H7 (cell line): ENCODE measurements at places on chromosomes 12 and 14. TPM values are rescaled to one million over a fixed set of nuclear protein-coding genes. Genes with fewer than 3 reads are reported as not detected.

The RPL10L gene
- total RNA-seq = not detected in 2 replicates

The BMAL2 gene
- total RNA-seq = 13.0 and 13.9 TPM in 2 replicates

The RNASE3 gene
- total RNA-seq = not detected in 2 replicates

The CLEC12A gene
- not detected in 2 replicates for total RNA-seq

The KRT3 gene
- total RNA-seq = not detected in 2 replicates

The KRT74 gene
- total RNA-seq = not detected in 2 replicates

The OLR1 gene
- not detected in 2 replicates for total RNA-seq

DNA sequence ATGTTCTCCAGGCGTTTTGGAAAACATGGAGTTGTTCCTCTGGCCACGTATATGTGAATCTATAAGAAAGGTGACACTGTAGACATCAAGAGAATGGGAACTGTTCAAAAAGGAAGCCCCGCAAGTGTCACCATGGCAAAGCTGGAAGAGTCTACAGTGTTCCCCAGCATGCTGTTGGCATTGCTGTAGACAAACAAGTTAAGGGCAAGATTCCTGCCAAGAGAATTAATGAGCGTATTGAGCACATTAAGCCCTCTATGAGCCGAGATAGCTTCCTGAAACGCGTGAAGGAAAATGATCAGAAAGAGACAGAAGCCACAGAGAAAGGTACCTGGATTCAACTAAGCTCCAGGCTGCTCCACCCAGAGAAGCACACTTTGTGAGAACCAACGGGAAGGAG, 92.5 kb upstream of the EIF5 start:
- no peak for DNase-seq

DNA sequence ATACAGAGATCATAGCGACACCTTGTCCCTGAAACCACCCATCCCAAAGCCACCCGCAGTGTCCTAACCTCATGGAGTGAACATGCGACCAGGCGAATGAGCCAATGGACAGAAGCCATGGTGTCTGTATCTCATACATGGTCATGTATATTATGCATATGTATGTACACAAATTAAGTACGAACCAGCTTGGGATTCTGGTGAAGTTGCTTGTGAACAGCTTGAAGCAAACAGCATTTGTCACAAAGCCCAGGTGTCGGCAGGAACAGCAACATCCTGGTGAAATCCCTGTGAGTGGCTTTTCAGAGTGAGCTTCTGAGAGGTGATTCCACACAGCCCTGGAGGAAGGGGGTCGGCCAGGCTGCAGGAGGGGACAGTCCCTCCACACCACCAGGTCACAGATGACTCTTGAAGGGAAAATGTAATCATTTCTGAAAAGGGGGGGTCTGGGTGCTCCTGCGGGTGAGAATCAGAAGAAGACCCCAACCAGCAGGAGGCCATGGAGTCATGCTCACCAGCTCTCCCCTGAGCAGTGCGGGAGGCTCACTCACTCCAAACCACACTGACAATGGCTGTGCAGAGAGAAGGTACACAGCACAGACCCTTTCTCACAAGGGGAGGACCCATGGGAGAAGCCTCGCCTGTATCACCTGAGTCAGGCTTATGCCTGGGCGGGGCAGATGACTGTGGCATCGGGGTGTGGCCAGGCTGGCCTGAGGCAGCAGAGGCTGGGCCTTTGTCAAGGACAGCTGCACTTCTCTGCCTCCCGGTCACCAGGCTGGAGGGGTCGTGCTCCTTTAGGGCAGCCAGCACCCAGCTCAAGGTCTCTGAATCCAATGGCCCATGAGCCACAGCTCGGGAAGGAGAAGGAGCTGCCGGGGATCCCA, 14.3 kb downstream of the CHGA start:
- no peak for DNase-seq

- no peak for DNase-seq
Observed at GRCh38 chr12:119870457-119870856, 6.7 kb downstream of the CIT start.

- no peak for DNase-seq
Observed at GRCh38 chr12:14868916-14869506, 16.6 kb downstream of the MGP start.

GRCh38 chr12:68175557-68176061, 16.1 kb upstream of the IFNG start:
- no peak for DNase-seq

DNA sequence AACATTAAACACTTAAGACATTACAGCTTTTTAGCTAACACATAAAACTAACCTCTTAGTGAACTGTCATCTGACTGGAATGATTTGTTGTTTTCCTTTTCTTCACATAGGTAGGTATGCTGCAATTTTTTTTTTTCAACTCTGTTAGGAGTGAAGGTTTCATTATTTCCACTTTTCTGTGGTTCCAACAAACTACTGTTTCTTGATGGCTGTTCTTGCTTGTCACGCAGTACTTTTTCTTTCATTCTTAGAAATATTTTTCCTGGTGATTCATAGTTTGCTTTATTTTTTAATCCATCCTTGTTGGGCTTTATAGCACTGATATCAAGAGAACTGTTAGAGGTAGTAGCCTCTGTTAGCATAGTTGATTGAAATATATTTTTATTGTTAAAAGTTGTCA, 6.3 kb downstream of the MIS18BP1 start:
- DNase-seq = no peak

DNA sequence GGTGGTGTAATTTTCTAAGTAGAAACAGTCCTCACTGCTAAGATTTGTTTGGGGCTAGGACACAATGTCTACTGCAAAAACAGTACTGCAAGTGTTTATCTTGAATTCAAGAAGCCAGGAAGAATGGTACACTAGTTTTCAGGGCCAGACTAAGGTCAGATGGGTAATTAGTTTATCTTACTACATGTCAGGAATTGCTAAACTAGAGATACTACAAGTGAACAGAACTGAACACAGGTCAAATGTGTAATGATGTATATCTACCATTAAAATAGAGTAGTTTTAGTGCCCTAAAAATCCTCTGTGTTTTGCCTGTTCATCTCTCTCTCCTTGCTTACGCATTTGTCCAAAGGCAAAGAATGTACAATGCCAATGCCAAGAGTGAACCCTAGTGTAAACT, 2.3 kb upstream of the RPL41 start:
- no peak for DNase-seq

DNA sequence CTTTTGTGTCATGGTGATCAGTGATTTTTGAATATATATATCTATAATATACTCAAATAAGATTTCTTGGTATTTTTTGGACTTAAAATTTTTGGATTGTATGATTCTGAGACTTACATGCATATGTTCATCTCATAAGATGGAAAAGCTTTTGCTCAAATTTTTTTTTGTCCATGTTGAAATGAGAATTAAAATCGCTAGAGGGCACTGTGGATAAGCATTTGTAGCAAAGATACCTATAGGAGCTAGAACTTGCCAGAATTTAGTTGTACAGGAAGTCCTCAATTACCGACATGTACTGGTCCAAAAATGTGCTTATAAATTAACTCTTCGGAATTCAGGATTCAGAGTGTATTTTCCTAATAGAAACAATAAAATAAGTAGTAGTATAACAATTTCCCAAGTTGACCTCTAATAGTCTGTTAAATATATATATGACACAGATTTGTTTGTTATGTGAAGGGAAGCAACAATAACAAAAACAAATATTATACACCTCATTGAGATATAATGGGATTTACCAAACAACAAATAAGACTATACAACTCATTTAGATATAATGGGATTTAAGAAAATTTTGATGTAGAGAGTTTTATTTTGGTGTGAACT, 179.6 kb downstream of the TMEM117 start:
- DNase-seq = no peak

DNA sequence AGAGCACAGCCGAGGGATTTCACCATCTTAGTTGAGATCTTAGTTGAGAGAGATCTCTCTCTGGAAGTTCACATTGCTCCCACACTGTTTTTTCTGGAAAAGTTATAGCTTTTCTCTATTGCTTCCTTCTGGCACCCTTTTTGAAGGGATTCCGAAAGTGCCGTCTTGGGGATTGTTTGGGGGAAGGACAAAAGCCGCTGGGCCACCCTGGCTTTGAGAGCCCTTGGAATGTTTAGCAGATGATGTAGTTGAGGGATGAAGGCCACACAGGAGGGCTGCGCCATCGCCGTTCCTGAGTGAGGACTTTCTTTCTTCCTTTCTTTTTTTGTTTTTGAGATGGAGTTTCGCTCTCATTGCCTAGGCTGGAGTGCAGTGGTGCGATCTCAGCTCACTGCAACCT, 17.7 kb downstream of the PLEKHG3 start:
- DNase-seq = no peak

GRCh38 chr14:106564058-106564643, 1037.8 kb downstream of the TMEM121 start:
- peak; percentile 12 for DNase-seq

DNA sequence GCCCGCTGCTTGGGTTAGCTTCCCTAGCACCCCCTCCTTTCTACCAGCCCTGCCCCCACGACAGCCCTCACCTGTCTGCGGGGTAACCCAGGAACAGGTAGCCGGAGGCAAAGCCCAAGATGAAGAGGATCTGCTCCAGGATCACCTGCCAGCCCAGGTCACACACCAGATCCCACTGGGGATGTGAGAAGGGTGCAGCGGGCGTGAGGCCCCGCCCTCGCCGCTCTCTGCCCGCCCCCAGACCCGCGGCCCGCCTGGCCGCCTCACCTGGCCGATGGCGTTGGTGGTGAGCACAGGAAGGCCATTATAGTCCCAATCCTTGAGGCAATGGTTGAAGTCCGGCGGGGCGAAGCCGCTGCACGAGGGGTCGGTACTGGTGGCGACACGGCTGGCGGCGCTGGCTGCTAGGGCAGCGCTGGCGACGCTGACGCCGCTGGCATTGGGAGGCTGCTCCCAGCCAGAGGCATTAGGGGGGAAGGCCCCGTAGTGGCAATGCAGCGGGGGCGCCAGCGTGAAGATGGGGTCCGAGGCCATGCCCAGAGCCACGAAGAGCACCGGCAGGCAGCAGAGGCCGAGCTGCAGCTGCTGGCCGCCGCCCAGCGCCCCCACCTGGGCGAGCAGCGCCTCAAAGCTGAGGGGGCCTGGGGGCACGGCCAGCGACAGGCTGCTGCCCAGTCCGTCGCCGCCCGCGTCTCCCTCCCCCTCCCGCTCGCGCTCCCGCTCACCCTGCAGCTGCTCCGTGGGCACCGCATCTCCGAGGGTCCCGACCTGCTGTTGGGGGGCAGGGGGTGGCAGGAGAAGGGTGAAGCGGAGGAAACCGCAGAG, 794 bp downstream of the SLC22A17 start:
- peak; percentile 94 for DNase-seq

DNA sequence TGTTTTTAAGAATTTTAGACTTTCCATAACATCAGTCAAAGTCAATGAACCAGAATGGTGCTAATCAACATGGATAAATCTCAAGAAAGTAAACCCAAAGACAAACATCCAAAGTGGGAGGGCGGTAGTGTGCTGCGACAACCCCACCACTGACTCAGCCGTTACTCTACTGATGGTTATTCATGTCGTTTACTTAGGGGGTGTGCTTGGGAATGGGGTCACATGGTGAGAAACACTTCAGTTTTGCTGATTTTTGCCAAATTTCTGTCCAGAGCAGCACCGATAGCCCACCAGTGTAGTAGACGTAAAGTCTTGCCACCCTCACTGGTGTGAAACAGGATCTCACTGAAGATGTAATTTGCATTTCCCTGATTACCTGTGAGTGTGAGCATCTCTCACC, 99.9 kb downstream of the ADGRD1 start:
- no peak for DNase-seq

GRCh38 chr14:106844608-106845285, 1318.4 kb downstream of the TMEM121 start:
- DNase-seq = peak; percentile 24

DNA sequence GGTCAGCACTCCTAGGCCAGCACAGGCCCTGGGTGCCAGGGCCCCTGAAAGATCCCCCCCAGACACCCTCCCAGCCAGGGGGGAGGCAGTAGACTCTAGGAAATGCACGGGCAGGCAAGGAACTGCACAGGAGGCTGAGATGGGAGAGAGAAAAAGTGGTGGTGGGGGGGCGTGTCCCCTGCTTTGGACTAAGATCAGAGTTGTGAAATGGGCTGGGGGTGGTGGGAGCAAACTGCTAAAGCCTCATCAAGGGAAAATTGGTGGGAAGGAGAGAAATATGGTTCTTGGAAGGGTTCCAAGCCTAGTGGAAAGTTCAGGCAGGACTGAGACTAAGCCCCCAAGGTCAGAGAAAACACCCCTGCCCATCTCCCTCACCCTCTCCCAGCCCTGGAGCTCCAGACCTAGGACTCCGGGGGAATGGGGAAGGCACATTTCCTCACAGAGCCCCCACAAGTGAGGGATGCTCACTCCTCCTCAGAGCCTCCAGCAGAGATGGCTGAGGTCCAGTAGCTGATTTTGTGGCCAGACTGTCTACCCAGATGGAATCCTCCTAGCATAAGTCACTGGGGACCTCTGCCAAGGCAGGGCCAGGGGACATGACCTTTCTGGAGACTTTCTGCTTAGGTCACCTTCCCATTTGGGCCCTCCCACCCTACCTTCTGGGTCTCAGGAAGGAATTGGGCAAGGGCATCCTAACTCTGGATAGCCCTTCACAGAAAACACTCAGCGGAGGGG, 29.8 kb downstream of the FIGNL2 start:
- DNase-seq = peak; percentile 36

- DNase-seq = no peak
Observed at GRCh38 chr14:38107216-38107631, 100.5 kb upstream of the SSTR1 start.

DNA sequence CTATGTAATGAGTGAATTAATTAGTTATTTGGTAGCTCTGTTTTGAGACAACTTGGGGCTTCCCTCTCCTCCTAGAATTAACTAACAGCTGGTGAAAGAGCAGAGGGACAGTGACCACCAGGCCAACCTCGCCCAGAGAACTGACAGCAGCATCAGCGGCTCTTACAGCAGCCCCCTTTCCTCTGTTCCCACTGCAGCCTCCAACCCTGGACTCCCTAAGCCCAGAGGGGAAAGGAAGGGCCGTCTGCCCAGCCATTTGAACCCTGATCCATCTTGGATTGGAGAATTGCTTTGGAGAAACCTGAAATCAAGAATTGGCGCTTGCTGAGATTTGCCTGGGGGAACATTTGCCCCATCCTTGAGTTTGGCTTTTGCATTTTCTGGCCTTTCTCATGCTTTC, 45.5 kb downstream of the B4GALNT3 start:
- peak; percentile 7 for DNase-seq

GRCh38 chr12:109995686-109996482, at the start of gene GIT2:
Gene GIT2, minus strand, starts transcription at chr12:109996368. Its CDS starts 144 bp downstream, at chr12:109996224.
- DNase-seq = peak; percentile 94

- DNase-seq = no peak
Observed at GRCh38 chr14:105857826-105858675, 331.7 kb downstream of the TMEM121 start.

DNA sequence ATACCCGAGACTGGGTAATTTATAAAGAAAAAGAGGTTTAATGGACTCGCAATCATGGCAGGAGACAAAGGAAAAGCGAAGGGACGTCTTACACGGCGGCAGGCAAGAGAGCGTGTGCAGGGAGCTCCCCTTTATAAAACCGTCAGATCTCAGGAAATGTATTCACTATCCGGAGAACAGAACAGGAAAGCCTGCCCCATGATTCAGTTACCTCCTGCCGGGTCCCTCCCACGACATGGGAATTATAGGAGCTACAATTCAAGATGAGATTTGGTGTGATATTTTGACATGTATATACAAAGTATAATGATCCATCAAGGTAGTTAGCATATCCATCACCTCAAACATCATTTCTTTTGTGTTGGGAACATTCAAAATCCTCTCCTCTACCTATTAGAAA, 2.3 kb upstream of the CDCA4 start:
- DNase-seq = no peak
